ENCODE measurements at places on chromosomes 4 and X. TPM values are rescaled to one million over a fixed set of nuclear protein-coding genes. Genes with fewer than 3 reads are reported as not detected.

ZMYM3 gene
- 33.1 TPM for total RNA-seq

RNF128 gene
- not detected for total RNA-seq

ARHGAP24 gene
- total RNA-seq = 79.4 TPM

ANKRD50 gene
- 68.9 TPM for total RNA-seq

FGF5 gene
- 0.13 TPM for total RNA-seq

XIAP gene
- total RNA-seq = 34.5 TPM

All from endothelial cell of umbilical vein (primary cell).